Fibroblast of villous mesenchyme (primary cell): ENCODE measurements at places on chromosomes 5 and 9.

DNA sequence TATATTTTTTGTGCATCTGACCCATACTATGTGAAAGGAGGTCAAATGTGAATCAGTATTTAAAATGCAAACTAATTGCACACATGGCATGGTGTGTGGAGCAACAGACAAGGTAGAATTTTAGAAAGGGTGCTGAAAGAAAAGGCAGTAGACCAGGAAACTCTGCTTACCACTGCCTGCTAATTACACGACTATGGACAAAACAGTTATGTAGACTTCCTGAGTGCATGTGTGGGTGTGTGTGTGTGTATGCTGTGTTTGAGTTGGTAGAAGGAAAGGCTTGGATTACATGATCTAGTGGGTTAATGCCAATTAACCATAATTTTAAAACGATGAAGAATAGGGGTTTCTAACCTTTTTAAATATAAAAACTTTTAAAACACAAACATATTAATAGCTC, 349.9 kb downstream of the SH3GL2 start:
- no peak for DNase-seq

- peak; percentile 25 for DNase-seq
These were observed 154.7 kb downstream of the KIAA0825 start for GRCh38 chr5:94463739-94464138.

- peak; percentile 73 for DNase-seq
These were observed 47.4 kb downstream of the P4HA2 start for GRCh38 chr5:132180134-132180745.

DNA sequence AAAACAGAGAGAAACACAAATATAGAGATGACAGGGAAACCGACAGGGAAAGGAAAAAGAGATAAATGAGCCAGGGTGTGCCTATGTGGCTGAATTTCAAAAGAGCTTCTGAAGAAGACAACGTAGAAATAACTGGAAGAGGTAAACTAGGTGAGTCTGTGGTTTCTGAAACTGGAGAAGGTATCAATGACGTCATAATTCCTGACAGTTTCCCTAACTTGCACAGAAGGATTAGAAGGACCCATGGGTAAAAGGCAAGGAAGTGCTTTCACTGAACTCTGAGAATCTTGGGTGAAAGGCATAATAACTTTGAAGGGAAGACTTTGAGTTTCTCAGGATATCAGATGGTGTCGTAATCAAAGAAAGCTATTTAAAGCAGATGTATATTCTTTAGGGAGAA, 790.8 kb upstream of the NUDT12 start:
- DNase-seq, result no peak

- DNase-seq, result no peak
These were observed 385.9 kb downstream of the ANXA1 start for GRCh38 chr9:73537561-73537960.

GRCh38 chr5:77272206-77272605, 61.7 kb downstream of the PDE8B start:
- DNase-seq, result peak; percentile 55

DNA sequence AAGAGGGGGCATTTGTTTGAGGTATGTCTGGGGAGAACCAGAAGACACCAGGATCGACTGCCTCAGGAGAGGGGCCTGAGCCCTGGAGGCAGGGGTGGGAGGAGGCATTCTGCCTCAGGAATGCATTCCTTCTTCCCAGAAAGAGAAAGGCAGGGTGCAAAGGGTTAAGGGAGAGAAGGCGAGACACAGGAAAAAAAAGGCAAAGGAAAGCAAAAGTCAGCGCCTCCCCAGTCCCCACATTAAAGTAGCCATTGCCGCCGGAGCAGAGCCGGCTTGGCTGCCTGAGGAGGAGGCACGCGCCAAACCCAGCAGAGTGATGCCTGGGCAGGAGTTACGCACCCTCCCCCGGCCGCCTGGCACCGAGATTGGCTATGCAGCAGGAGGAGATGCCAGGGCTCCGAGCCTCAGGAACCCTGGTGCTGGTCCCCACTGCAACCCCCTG, 123.8 kb upstream of the PHYKPL start:
- no peak for DNase-seq

GRCh38 chr9:114938687-114939575, 8.5 kb upstream of the TNFSF8 start:
- DNase-seq, result peak; percentile 25

- DNase-seq, result no peak
These were observed 39.6 kb downstream of the TRIO start for GRCh38 chr5:14182761-14183160.
